ENCODE measurements at places on chromosomes 12 and 14. TPM values are rescaled to one million over a fixed set of nuclear protein-coding genes. Genes with fewer than 3 reads are reported as not detected.

GRCh38 chr14:53929871-53930715 is 26.5 kb downstream of the BMP4 start:
- DNase-seq = no peak

- DNase-seq = no peak
These were observed 218.3 kb upstream of the DAAM1 start for GRCh38 chr14:58969951-58970751.

GRCh38 chr14:34496679-34497513 is 34.9 kb upstream of the SPTSSA start:
- DNase-seq = peak; percentile 64

The LRP1-AS gene
- not detected for total RNA-seq

The EEA1 gene
- total RNA-seq = 14.3 TPM

The OR6C3 gene
- 0.55 TPM for total RNA-seq

DNA sequence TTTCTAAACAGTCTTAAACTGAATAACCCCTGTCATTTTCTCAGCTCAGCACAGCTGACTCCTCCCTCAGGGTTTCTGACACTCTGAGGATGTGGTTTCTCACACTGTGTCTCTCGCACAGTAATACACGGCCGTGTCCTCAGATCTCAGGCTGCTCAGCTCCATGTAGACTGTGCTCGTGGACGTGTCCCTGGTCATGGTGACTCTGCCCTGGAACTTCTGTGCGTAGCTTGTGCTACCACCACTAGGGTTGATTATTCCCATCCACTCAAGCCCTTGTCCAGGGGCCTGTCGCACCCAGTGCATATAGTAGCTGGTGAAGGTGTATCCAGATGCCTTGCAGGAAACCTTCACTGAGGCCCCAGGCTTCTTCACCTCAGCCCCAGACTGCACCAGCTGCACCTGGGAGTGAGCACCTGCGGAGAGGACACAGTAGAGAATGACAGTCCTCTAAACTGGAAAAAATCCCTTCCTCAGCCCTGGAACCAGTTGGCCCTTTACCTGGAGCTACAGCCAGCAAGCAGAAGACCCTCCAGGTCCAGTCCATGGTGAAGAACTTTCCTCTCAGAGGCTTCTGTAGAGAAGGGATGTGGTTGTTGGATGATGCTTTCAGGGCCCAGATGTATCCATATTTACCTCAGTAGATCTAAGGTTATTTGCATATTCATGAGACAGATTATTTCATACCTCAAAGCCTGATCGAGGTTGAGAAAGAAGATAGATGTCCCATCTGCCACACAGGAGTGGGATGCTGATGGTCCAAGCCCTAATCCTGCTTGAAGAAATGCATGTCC is 984.8 kb downstream of the TMEM121 start:
- no peak for DNase-seq

DNA sequence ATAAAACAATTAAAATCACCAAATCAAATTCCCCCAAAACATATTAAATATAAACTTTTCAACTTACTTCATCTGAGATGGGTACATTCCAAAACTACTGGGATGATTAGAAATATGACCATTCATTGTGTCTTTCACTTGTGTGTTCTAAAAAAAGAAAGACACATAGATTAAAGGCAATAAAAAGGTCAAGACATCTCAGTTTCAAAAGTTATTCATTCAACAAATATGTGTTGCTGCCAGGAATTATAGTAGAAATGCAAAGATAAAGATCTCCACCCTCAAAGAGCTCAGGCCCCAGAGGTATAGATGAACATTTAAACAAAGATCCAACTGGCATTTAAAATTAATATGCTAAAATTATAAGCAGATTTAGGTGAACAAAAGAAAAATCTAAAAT is 106.4 kb downstream of the EPS8 start:
- DNase-seq = no peak

DNA sequence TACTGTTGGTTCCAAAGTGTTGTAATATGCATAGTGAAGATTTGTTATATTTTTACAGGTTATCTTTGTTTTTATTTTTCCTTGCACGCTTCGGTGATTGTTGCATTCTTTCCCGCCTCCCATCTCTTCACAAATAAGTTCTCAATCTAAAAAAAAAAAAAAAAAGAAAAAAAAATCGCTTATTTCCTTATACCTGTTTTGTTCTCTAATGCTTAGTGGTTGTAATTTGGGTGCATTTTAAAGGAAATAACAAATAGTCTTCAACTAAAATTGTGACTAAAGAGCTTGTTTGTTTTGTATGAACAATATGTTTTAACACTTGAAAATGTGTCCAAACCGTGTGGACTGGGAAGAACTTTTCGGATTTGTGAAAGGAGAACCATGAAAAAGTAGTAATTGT is 1.5 kb downstream of the CAND1 start:
- no peak for DNase-seq

- DNase-seq = peak; percentile 71
These were observed 6.6 kb upstream of the ABCD2 start for GRCh38 chr12:39626033-39626814.

The MANSC1 gene
- 24.7 TPM for total RNA-seq

GRCh38 chr12:98793121-98793520 is 148.0 kb downstream of the APAF1 start:
- DNase-seq = no peak

The WNT5B gene
- total RNA-seq = 5.8 TPM

- DNase-seq = no peak
These were observed 6.0 kb downstream of the RAD9B start for GRCh38 chr12:110508071-110508586.

- no peak for DNase-seq
These were observed 345.2 kb upstream of the SYT1 start for GRCh38 chr12:78519422-78519821.

DNA sequence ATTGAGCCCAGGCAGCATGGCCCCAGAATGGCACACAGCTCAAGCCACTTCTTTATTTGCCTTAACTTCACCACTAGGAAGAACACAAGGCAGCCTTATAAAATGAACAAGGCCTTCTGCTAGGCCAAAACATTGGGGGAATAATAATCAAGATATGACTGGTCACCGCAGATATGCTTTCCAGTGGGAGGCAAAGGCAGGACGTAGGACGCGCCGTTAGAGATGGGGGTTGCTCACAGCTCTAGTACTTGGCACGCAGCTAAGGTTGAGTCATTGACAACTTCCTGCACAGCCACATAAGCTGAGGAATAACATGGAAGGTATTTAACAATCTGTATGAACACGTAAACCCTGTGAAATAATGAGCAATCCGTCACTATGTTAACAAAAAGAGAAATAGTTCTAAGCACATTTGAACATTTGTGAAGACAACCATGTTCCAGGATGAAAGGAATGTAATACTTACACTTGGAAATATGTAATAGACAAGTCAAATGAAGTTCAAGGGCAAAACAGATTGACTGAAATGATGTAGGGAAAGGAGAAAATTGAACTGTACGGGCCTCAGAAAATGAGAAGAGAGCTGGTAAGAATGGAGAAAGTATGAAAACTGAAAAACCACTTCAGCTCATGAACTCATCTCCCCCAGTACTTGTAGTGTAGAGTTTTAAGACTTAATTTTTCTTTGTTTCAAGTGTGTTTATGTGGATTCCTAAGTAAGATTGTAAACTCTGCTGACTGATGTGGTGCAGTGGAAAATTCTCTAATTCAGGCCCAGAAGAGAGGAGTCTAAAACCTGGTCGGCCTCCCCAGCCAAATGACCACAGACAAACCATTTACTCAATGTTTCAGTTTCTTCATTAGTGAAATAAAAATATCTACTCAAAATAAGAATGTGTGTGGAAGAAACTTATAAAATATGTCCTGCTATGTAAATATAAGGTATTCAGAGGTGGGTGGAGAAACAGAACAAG is 59.3 kb upstream of the CCDC91 start:
- DNase-seq = peak; percentile 31

GRCh38 chr12:7695237-7695560 is 376 bp downstream of the GDF3 start:
- DNase-seq = no peak

GRCh38 chr14:87067061-87067460 is 925.9 kb downstream of the GALC start:
- no peak for DNase-seq

- no peak for DNase-seq
These were observed 27.1 kb downstream of the KCTD10 start for GRCh38 chr12:109449845-109450532.

GRCh38 chr14:82911930-82912329 is 1378.3 kb upstream of the SEL1L start:
- DNase-seq = no peak

GRCh38 chr12:71661977-71662530 is 1.6 kb downstream of the ZFC3H1 start:
- no peak for DNase-seq

The EIF2S3B gene
- total RNA-seq = 3.9 TPM

The KRT2 gene
- total RNA-seq = not detected

DNA sequence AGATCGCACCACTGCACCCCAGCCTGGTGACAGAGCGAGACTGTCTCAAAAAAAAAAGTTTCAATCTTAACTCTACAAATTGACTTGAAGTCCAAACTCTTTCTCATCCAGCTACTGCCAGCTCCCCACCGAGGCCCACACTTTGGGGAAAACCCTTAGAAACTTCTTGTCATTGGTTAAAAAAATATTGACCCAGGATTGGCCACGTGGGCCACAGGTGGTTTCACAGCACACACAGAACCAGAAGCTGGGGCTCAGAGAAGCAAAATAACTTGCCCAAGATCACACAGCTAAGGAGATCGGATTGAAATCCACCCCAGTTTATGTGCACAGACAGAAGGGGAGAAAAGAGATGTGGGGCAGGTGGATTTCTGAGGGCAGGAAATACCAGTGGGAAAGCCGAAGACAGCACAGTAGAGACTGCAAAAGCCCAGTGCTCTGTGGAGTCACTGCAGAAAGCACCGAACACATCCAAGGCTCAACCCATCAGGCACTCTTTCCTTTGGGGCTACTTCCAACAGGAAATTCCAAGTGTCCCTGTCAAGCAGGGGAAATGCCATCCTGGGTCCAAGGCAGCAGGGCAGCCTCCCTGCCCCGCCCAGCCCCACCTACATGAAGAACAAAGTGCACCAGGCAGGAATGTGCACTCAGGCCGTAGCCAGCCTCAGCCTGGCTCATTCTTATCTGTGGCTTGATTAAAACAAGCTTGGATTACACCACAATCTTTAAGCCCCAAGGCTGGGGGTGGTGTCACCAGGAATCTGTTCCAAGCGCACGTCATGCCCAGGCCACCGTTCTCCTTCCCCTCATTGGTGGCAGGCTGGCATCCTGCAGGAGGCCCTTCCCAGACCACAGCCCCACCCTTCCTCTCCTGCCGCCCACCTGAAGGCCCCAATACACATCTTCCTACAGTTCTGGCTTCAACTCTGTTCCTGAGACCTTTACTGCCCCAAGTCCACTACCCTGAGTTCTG is 72.5 kb downstream of the ITPK1 start:
- peak; percentile 89 for DNase-seq

The DAO gene
- total RNA-seq = 0.79 TPM

- no peak for DNase-seq
These were observed 106.4 kb downstream of the PRKD1 start for GRCh38 chr14:29821242-29821641.

- peak; percentile 58 for DNase-seq
These were observed 33.7 kb upstream of the MAP1LC3B2 start for GRCh38 chr12:116525418-116526001.

DNA sequence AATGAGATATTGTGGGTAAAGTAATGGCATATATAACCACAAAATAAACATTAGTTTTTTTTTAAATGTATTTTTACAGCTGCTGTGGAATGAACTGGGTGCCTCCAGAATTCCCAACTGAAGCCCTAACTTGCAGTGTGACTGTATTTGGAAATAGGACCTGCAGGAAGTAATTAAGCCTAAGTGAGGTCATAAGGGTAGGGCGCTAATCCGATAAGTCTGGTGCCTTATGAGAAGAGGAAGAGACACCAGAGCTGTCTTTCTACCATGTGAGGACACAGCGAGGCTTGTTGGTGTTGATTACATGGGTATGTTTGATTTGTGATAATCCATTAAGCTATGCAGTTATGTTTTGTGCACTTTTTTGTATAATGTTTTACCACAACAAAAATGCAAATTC is 136.8 kb downstream of the TPH2 start:
- DNase-seq = no peak

The NEMP1 gene
- total RNA-seq = 18.2 TPM

DNA sequence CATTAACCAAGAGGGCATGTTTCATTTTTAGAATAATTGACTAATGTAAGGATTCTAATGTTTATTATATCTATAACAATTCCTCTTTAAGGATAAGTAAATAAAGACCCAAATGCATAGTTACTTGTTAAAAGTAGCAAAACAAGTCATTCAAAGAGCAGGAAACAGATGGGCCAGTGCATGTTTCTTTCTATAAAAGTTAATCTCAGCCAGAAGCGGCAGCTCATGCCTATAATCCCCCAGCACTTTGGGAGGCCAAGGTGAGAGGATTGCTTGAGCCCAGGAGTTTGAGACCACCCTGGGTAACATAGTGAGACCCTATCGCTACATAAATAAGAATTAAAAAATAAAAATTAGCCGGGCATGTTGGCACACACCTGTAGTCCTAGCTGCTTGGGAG is 391.0 kb upstream of the RGS6 start:
- no peak for DNase-seq

DNA sequence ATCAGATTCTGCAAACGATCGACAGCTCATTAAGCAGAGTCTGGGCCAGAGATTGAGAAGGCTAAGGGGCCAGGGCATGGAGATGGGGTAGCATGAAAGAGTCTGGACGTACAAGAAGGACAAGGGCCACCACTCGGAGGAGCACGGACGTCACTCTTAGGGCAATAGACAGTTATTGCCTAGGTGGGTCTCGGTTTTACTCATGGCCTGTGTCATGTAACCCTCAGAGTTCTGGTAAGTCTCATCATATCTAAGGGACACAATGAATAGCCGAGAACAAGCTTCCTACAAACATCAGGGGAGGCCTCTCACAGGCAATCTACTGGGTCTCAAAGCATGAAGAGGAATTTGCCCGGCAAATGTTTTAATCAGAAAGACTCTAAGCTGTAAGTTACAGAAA is 30.4 kb upstream of the ITPK1 start:
- no peak for DNase-seq

The SCNN1A gene
- 22.7 TPM for total RNA-seq

GRCh38 chr12:4308334-4308950 is 12.6 kb upstream of the TIGAR start:
- no peak for DNase-seq

GRCh38 chr14:80491131-80491530 is 279.8 kb upstream of the DIO2 start:
- DNase-seq = peak; percentile 73

DNA sequence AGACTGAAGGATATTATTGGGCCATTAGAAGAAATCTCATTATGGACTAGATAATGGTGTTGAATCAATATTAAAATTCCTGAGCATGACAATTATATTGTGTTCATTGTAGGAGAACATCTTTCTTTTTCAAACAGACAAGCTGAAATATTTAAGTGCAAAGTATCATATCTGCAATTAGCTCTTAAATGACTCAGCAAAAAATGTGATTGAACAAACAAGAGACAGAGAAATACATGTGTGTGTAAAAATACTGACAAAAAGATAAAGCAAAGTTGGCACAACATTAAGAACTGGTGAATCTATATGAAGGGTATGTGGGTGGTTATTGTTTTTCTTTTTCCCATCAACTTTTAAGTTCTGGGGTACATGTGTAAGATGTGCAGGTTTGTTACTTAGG is 9.5 kb downstream of the CEP290 start:
- DNase-seq = no peak
